Right renal cortex interstitium (tissue), 3 donors: ENCODE measurements at places on chromosomes 11 and 22.

GRCh38 chr11:1298695-1299492 is 10.5 kb downstream of the TOLLIP start:
- no peak for DNase-seq

- no peak for DNase-seq
Observed at GRCh38 chr11:132714859-132715440, 817.4 kb downstream of the OPCML start.

- DNase-seq: no peak
Observed at GRCh38 chr11:19168090-19168489, 33.7 kb downstream of the CSRP3 start.

DNA sequence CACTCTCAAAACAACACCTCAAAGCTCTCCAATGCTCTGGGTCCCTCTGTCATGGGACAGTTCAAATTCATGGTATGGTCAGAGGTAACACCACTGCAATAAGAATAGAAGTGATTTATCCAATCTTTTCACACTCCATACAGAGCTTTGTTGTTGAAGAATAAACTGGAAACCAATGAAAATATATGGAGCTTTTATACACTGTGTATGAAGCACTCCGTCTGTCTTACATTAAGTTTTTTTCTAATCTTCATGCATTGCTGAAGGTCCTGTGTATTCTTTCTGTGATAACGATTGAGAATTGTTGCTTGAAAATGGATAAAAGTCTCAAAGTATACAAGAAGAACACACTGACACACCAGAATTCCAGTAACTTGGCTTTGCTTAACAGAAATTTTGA is 603.7 kb upstream of the LUZP2 start:
- DNase-seq: no peak
